ENCODE measurements at places on chromosomes 13 and 19.

DNA sequence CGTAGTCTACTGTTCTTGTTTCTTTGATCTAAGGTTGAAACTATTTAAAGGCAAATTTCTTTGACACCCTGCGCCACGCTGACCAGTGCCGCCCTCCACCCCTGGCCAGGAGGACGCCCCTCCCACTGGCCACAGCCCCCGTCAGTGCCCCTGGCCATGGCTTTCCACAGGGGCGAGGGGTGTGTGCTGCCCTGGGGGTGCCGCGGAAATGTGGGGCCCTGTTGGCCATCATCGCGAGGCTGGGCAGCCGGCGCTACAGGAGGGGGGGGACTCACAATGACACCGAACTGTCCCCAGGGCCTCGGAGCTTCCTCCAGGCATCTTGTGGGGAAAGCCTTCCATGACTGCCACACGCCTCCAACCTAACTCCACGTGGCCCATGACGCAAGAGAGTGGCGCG lies 10.9 kb downstream of the SHC2 start:
- ATAC-seq = no peak

DNA sequence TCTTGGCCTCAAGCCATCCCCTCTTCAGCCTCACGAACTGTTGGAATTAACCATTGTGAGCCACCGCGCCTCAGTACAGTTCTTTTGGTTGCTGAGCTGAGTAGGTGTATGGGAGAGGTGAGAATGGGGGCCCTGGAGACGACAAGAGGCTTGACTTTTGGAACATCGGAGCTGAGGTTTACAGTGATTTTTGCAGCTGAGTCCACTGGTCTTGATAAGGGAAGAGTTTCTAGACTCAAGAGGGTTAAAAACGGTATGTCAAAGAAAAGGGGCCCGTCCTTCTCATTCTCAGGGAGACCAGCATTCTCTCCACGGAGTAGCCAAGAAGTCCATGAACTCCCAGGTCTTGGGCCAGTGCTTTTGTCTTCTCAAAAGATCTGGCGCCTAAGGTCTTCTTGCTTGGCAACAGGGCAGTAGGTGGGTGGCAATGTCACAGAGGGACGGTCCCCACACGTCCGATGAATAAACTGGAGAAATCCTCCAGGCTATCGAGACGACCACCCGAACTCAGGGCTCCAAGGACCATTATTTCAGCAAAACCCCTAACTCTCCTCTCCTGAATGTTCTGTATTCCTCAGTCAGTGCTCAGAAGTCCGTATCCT lies 6.4 kb upstream of the QTRT1 start:
- ATAC-seq = no peak

DNA sequence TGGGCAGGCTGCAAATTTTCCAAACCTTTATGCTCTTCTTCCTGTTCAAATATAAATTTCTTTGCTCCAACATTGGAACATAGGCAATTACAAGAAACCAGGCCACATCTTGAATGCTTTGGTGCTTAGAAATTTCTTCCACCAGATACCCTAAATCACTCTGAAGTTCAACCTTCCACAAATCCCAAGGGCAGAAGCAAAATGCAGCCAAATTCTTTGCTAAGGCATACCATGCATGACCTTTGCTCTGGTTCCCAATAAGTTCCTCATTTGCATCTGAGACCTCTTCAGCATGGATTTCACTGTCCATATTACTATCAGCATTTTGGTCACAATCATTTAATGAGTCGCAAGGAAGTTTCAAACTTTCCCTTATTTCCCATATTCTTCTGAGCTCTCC lies 130.9 kb downstream of the DIAPH3 start:
- no peak for ATAC-seq

DNA sequence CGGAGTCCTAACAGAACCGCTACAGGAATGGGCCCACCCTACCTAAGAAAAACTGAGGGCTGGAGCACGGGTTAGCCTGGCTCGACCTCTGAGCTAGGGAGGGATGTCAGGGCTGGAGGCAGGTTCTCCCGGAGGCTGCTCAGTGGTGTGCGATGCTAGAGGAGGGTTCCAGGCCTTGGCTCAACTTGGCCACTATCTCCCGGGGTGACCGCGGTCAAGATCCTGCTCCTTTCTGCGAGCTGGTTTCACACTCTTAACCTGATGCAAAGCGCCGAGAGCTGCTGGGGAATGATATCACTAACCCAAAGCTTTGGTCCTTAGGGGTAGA lies 301 bp downstream of the POP4 start:
- peak; percentile 30 for ATAC-seq

- ATAC-seq = peak; percentile 58
These were observed 3.9 kb upstream of the PLPP2 start for GRCh38 chr19:294946-295686.

- ATAC-seq = no peak
These were observed 1005.1 kb downstream of the PCDH9 start for GRCh38 chr13:66225072-66225471.

GRCh38 chr19:32611161-32611560 lies 30.2 kb downstream of the PDCD5 start:
- ATAC-seq = no peak

DNA sequence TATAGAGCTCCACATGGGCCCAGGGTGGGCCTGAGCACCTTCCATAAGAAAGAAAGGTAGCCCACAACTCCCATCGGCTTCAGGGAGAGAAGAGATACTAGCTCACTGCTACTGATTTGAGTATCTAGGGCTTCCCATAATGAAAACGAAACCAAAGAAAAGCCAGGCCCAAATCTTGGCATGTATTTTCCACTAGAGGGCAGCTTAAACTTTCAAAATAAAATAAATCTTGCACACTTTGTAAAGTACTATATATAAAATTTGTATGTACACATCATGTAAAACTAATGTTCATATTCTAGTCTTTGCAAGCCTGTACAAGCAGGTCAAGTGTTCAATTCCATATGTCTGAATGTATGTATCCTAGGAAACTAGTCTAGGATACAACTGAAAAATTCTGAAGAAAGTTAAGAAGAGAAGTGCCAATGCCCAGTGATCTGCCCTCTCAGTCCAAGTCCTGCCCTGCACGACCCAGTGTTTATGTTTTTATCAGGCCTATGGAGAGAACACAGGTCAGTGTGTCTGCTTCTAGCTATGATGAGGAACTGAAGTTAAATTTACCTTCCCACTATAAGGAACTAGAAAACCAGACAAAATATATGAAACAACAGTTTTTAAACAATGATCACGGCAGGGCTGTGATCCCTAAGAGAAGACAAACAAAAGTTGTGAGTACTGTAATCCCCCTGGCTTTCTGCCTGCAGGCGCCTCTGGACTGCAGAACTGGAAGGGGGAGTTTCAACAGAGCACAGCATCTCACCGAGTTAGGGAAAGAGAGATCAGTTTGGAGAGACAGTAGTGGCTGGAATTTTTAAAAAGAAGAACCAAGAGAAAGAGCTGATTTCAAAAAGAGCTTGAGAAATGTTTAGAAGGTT lies 475.7 kb downstream of the UQCRFS1 start:
- peak; percentile 41 for ATAC-seq

GRCh38 chr19:12647490-12648071 lies 19.0 kb downstream of the MAN2B1 start:
- ATAC-seq = peak; percentile 46

DNA sequence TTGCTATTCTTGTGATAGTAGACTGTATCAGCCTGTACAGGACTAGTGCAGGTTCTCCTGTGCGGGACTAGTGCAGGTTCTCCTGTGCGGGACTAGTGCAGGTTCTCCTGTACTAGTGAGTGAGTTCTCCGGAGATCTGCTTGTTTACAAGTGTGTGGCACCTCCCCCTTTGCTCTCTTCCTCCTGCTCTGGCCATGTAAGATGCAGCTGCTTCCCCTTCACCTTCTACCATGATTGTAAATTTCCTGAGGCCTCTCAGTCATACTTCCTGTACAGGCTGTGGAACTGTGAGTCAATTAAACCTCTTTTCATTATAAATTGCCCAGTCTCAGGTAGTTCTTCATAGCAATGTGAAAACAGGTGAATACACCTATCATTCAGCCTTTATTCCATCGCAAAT lies 289.6 kb downstream of the TEX29 start:
- no peak for ATAC-seq

- no peak for ATAC-seq
These were observed 161.5 kb downstream of the MZT1 start for GRCh38 chr13:72565893-72566292.

DNA sequence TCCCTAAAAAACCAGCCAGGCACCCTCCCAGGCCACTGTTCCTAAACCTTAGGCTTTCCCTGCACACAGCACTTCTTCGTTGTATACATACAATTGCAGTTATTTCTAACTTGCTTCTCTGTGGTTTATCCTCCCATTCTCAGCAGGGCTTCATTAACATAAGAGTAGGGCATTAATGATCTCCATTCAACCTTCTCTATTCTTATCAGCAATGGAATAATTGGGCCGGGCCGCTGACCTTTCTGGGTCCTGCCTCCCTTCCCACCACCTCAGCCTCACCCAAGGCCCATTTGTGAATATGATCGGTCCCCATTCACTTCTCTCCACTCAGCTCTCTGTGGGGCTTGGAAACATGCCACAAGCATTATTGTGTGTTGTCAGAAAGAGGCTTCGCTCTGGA lies 184.2 kb downstream of the SUCLA2 start:
- ATAC-seq = no peak

Measured in activated CD4-positive, CD25-positive, alpha-beta regulatory T cell treated with anti-CD3 and anti-CD28 coated beads, Interleukin-2, amount 50 U/mL, for 24 hours (primary cell).